ENCODE measurements at places on chromosomes 5 and 9. TPM values are rescaled to one million over a fixed set of nuclear protein-coding genes. Genes with fewer than 3 reads are reported as not detected.

FAM200C gene
- 7.2 TPM for total RNA-seq

DNA sequence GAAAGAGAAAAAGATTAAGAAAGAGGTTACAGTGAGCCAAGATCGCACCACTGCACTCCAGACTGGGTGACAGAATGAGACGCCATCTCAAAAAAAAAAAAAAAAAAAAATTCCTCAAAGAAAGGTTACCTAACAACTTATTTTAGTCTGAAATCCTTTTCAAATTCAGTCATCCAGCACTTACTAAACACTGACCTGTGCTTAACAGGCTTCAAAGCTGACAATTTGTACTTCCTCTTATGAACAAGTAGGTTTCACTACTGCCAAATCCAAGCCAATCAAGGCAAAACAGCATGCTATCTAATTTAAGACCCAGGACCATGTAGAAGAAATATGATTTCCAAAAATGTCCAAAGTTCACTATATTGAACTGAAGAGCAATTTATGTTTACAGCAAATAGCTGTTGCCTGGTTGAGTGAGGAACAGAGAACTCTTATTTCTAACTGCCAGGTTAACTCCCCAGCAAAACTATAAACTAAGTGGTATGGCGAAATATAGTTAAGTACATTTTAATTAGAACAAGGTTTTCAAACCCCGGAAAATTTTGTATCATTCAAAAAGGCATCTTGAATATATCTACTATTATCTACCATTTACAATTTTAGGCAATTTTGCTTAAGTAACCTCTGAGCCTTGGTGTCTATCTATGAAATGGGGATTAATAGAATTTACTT lies 13.4 kb downstream of the PWWP2A start:
- DNase-seq = peak; percentile 26

DNA sequence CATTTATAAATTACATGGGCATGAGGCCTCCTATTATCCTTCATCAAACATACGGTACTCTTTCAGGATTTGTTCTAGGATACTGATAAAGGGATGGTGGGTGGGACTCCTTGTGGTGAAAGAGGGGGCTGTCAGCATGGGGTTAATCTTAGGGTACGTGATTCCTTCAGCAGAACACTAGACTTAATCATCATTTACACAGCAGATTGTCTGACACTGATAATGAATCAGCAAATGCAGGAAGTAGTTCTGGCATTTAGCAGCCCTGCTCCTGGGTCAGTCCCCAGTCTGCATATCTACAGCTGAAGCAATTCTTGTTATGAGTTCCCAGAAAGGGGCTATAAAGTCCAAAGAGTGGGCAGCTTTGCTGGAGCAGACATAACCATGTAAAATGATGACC lies 384.6 kb downstream of the SPOCK1 start:
- peak; percentile 33 for DNase-seq

DNA sequence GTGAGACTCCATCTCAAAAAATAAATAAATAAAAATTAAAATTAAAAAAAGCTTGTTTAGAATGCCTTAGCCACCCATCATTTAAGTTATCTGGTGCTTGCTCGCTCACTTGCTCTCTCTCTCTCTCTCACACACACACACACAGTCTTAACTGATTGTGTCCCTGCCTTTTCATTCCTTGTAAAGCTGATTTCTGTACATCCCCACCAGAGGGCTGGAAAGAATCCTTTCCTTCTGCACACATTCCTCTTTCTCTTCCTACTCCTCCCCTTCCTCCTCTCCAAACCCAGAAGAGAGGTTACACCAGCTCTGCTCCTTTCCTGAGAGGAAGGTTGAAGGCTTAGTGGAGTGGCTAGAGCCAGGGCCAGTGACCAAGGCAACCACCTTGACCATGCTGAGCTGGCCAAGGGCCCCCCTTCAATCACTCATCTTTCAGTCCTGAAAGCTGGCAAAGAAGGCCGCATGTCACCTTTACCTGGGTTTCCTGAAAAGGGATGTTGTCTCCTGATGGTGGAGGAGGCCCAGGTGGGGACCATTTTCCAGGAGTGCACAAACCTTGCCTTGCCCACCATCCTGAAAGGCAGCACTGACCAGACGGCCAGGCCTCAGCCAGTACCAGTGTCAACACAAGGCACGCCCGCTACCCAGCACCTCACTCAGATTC lies 25.6 kb downstream of the STK10 start:
- DNase-seq = no peak

DNA sequence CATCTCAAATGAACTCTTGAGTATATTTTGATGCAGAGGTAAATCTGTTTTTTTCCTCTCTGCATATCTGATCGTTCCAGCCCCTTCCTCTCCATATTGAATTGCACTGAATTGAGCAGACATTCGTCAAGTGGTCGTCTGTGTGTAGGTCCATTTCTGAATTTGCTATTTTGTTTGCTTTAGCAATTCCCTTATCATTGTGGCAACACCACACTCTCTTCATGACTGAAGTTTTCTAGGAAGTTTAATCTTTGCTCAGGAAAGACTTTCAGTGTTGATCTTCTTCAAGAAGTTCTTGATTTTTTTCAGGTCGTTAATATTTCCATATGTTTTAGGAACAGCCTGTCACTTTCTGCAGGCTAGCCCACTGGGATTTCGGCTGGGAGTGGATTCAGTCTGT lies 132.0 kb downstream of the WNK2 start:
- no peak for DNase-seq

PHF24 gene
- total RNA-seq = not detected

- DNase-seq = no peak
Observed at GRCh38 chr5:149622466-149622865, 41.2 kb downstream of the ARHGEF37 start.

CYSRT1 gene
- total RNA-seq = not detected

DNA sequence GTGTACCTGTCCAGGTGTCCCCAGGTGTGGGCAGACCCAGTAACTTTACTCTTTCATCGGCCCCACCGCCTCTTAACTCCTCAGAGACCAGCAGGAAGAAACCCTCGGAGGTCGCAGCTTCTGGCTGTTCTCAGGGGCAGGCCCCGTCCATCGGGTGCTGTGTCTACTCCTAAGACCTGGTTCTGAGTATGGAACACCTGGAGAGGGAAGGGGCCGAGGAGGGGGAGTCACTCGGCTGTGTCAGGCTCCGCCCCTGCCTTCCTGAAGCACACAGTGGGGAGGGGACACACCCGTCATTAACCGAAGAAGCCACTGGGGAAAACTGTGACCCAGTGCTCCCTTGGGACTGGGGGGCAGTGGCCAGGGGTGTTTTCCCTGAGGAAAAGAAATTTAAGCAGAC lies 22.3 kb downstream of the NTNG2 start:
- no peak for DNase-seq

TMEM215 gene
- not detected for total RNA-seq

- DNase-seq = no peak
Observed at GRCh38 chr9:32992595-32993238, 8.7 kb downstream of the APTX start.

GRCh38 chr9:89676281-89676680 lies 71.5 kb downstream of the GADD45G start:
- DNase-seq = peak; percentile 97

ENTPD2 gene
- 9.8 TPM for total RNA-seq

IFNA2 gene
- total RNA-seq = not detected

GRCh38 chr5:150057052-150057451 lies 29.3 kb downstream of the CSF1R start:
- no peak for DNase-seq

DNA sequence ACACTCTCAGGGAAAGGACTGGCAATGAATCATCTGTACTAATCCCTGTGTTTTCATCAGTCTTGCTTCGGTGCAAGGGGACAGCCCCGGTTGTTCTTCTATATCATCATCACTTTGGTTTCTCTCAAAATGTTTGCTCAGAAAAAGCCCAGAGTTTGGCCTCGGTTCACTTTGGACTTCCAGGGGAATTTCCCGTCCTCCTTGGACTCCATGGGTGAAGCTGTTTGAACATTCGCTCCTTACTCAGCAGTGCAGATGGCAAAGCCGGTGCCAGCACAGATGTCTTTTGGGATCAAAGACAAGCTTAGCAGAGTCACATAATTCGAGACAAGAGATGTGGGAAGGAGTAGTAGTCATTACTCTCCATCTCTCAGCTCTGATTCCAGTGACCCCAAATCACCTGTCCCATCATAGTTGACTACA lies 69.8 kb upstream of the TNFSF8 start:
- no peak for DNase-seq

- DNase-seq = no peak
Observed at GRCh38 chr5:77358255-77359205, 133.6 kb downstream of the WDR41 start.

ANKRD33B gene
- total RNA-seq = 1.4 TPM

- no peak for DNase-seq
Observed at GRCh38 chr5:148666353-148666752, 12.0 kb upstream of the HTR4 start.

GNA14 gene
- 10.4 TPM for total RNA-seq

AGXT2 gene
- total RNA-seq = not detected

- DNase-seq = no peak
Observed at GRCh38 chr9:127422133-127422782, 1.9 kb upstream of the ZNF79 start.

HSD17B3 gene
- total RNA-seq = not detected

- no peak for DNase-seq
Observed at GRCh38 chr9:111994831-111995458, 98.3 kb downstream of the UGCG start.

OTULINL gene
- total RNA-seq = 12.3 TPM

OBP2B gene
- not detected for total RNA-seq

DNA sequence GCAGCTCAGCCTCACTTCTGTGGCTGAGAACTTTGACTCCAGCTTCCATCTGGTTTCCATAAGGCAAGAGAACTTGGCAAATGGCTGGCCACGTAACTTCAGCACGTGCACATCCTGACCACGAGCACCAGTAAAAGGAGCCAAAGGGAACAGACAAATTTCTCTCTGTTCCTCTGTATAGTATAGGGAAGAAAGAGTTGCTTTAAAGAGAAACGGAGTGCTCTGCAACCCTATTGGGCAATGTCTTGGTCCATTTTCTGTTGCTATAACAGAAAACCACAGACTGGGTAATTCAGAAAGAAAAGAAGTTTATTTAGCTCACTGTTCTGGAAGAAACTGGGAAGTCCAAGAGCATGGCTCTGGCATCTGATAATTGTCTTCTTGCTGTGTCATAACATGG lies 558.7 kb downstream of the ACTL7B start:
- DNase-seq = no peak

DNA sequence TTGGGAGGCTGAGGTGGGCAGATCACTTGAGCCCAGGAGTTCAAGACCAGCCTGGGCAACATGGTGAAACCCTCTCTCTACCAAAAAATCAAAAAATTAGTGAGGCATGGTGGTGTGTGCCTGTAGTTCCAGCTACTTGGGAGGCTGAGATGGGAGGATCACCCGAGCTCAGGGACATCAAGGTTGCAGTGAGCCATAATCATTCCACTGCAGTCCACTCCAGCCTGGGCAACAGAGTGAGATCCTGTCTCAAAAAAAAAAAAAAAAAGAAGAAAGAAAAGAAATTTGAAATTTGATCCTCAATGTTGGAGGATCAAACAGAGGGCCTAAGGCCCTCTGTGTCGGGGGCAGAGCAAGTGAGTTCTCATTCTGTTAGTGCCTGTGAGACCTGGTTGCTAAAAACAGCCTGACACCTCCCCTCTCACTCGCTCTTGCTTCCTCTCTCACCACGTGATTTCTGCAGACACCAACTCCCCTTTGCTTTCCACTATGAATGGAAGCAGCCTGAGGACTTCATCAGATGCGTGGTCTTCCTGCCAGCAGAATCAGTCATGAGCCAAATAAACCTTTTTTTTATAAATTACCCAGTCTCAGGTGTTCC lies 8.4 kb upstream of the GOLPH3 start:
- DNase-seq = no peak

- no peak for DNase-seq
Observed at GRCh38 chr5:73242735-73243134, 69.7 kb downstream of the TMEM174 start.

- no peak for DNase-seq
Observed at GRCh38 chr5:81027481-81028058, 67.4 kb downstream of the RASGRF2 start.

DNA sequence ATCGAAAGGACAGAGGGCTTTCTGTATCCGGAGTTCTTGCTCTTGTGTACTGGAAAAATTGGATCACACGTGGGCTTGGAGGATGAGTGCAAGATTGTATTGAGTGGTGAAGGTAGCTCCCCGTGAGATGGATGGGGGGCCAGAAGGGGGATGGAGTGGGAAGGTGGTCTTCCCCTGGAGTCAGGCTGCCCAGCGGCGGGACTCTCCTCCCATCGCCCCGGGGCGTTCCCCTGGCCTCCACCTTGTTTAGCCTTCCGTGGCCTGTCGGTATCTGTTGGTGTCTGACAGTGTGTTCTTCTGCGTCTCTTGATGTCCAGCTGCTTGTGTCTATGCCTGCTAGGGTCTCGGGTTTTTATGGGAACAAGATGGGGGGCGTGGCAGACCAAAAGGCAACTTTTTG lies 54.6 kb upstream of the GABRA6 start:
- no peak for DNase-seq

Data from stomach (tissue), 19 donors.